CD4-positive, alpha-beta T cell treated with Interleukin-15 for 4 hours (primary cell): ENCODE measurements at places on chromosomes 4 and X.

- DNase-seq = no peak
Observed at GRCh38 chrX:10983526-10983925, 127.6 kb upstream of the HCCS start.

DNA sequence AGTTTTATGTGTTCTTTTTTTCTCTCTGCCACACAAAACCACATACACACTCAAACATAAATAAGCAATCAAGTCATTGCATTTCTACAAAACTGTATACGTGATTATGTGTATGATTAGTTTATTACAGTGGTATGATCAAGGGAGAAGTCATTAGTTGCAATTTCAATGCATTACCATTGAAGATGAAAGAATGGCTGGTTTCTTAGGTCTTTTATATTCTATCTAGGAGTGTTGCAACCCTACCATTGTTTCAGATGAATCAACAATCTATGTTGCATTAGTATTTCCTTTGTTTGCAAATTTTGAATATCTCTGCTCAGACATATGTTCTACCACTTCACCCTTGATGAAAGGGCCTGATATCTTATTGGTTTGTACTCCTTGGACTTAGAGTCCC is 6.8 kb downstream of the ANXA3 start:
- no peak for DNase-seq

DNA sequence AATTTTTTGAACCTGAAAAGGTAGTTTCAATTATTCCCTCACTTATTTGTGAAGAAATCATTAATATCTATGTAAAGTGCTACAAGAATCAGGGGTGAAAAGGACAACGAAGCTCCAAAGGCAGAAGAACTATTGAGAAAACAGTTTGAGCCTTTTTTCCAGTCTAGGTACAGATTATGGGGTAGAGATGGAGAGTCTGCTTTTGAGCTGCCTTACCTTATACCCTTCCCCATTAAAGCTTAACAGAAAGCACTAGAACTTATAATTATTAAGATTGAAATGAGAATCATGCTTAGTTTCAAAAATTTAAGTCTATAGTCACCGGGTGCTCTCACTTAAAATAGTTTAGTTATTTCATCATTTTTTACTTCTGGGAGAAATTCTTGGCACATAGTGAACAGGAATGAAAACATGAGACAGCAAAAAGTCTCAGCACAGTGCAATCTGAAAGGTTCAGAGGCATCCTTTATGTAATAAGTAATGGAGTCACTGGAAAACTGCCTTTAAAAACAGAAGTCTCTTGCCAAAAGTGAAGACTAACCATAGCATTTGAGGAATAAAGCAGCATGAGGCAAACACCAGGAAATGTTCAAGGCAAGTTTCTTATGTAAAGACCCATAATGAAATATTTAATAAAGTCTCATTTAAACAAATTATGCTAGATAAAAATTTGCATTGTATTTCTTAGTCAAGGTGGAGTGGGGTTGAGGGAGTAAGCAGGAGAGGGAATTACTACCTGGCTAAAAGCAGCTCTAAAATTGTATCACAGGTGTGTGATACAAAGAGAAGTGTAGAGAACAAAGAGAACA is 5.1 kb upstream of the DCLK2 start:
- no peak for DNase-seq

GRCh38 chr4:80171656-80172055 is 25.6 kb upstream of the PRDM8 start:
- DNase-seq = no peak

GRCh38 chrX:11954176-11954575 is 184.1 kb upstream of the FRMPD4 start:
- no peak for DNase-seq

- no peak for DNase-seq
Observed at GRCh38 chr4:52982255-52982945, 120.3 kb downstream of the RASL11B start.

DNA sequence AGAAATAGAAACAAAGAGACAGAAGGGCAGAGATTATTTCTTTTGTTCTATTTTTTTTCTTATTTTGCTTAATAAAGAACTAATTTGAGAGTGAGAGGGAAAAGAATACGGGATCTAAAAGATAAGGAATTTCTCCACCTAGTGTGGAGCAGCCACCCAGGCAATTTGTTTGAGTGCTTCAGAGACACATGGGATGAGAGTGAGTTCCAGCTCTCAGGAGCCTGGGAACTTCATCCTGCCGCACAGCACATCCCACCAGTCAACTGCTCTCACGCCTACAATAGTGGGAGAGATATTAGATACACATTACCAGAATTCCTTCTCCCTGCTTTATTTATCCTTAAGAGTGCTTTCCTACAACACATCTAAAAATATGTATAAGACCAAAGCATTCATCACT is 946.4 kb downstream of the PDHA2 start:
- DNase-seq = no peak

GRCh38 chrX:48683411-48683982 is at the start of gene WAS:
TSS of gene WAS (plus strand) at chrX:48683799. CDS start at chrX:48683854, 55 bp downstream.
- DNase-seq = peak; percentile 55

GRCh38 chr4:183118585-183118984 is 19.5 kb downstream of the WWC2 start:
- DNase-seq = no peak

- no peak for DNase-seq
Observed at GRCh38 chr4:94536049-94536448, 84.3 kb downstream of the PDLIM5 start.

GRCh38 chr4:99403380-99404184 is 31.6 kb downstream of the ADH7 start:
- DNase-seq = no peak

- DNase-seq = no peak
Observed at GRCh38 chr4:168485156-168485910, 5.0 kb upstream of the DDX60L start.

DNA sequence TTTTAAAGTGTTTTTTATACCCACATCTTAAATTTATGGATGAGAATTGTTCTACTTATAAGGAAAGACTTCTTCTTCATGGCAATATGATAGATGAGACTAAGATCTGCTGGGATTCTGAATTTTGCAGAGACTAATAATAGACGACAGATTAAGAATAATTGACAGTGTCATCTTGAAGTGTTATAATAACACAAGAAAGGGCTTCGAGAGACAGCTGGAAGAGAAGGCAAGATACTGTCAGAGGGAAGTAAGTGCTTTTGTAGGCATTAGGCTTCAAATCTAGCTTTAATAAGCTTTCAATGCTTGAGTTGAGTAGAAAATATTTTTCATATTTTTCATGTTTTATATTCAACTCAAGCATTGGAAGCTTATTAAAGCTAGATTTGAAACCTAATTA is 797.6 kb upstream of the PABPC4L start:
- DNase-seq = no peak

DNA sequence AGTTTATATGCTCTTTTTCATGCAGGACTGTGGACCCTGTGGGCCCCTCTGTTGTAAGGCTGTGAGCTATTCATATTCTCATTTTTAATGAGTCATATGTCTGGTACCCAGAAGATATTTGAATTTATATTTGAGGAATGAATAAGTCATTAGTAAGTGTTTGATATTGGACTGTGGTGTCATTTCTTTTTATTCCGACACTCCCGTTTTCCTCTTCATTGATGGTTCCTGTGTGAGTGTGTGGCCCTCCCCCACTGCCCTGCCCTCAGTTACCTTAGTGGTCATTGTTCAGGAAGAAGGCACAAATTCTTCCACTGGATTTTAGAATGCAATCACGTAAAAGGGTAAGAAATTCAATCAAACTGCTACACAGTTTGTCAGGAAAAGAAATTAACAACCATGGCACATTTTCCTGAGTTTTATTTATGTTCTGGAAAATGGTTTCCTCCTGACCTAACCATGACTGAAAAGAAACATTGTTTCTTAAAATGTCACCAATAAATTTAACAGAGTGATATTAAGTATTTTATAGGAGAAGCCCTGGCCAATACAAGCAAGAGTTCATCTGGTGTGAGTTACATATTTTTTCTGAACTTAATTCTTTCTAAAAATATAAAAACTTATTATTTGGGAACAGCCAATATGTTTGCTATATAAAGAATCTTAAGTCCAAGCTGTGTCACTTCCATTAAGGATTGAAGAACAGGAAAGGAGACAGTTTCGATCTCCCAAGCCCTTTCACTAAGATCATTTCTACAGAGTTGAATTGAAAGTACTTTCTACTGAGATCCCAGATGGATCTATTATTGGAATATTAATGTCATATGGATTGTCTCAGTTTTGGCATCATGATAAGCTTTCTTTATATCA is 370.5 kb upstream of the ANXA10 start:
- no peak for DNase-seq
